ENCODE measurements at places on chromosomes 7 and 10.

DNA sequence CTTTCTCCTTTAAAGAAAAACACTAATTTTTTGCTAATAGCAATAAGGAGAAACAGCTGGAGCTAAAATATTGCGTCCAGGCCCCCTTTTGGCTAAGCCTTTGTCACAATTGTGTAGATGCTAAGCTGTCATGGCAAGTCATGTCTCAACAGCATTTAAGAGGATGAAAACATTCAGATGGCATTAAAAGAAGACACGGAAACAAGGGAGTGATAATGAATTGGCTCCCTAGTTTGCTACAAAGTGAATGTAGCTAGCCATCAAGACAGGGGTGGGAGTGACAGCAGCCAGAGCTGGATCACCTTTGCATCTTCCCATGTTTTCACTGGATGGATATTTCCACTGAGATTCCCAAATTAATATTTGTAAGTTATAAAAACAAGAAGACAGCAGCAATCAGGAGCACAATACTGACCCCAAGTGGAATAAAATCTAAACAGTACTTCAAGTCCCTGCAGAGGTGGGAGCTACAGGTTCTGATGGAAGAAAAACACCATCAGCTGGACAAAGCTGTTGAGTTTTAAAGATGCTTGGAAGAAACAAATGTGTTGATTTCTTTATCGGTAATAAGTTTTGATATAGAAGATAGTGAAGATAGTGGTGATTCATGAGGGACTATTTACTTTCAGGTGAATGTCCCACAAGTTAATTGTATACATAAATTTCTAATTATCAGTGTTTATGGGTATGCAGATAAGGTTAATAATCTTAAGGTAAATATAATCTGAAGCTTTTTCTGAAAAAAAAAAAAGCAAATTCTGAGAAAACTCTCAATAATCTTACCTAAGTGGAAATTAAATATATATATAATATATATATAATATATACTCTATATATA lies 129.4 kb downstream of the SLC16A9 start:
- DNase-seq: peak; percentile 73

DNA sequence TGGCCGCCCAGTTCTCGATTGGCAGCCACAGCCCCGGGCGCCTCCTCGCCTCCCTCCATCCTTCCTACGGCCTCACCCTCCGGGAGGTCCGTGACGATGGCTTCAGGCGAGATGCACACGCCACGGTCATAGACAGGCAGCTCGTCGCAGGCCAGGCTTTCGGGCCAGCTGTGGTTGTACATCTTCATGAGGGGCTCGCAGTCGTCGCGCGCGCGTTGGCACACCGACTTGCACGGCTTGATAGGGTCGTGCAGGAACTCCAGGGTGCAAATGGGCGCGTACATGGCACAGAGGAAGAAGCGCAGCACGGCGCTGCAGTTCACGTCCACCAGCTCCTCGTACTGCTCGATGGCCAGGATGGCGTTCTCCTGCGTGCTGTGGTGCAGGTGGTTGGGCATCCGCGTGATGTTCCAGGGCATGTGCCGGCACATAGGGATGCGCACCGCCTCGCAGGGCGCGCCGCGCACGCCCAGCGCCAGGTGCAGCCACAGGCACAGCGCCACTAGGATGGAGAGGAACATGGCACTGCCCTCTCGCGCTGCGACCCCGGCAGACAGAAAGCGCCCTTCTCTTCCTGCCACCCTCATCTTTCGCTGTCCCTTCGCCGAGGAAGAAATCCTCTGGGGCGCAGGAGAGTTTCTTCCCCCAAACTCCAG lies 472 bp downstream of the SFRP4 start:
- no peak for DNase-seq

DNA sequence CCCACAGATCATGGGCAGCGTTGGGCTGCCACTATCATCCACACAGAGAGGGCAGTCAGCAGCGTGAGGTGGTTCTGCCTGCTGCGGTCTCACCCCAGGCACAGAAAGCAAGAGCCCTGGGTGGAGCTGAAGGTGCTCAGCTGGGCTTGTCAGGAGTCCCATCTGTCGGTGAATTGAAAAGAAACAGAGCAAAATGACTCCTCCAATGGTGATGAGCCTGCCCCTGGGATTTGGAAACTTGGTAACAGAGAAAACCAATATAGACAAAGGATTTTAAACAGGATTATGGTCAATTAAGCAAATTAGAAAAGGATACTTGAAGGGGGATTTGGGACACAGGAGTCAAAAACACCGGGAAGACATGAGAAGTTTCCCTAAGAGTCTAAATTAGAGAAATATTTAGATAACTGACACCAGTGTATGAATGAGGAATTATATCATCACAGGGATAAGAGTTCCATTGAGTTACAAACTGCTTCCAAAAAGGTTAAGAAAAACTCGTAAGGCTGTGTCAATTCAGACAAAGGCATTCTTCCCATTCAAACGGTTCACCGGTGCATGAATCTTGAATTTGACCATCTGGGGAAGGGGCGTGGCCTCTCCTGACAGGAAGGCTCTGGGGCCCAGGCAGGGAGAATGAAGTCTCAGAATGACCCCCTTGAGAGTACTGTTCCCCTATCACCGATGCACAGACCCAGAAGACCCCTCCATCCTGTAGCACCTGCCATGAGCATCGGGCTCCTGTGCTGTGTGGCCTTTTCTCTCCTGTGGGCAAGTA lies 70.0 kb upstream of the PRSS58 start:
- DNase-seq: no peak

- DNase-seq: no peak
Measured at GRCh38 chr10:7625836-7626235, 40.9 kb downstream of the ITIH5 start.

DNA sequence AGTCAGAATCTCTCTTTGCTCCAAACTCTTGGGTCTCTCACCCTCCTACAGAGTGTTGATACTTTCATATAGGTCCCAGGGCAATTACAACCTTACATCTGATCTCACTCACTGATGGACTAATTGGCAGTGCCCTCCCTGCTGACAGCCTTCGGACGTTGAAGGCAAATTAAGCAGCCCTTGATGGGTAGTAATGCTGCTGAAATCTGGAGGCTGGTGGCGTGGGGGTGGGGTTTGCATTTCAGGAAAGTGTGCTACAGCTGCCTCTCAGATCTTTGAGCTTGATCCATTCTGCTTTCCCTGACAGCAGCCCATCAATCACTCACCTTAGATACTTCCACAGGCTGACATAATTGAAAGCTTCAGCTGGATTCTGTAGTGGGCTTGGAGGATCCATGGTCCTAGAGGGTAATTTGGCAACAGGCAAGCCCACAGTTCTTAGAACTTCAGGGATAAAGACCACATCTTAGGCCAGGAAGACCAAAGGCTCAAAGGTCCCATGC lies 349.1 kb upstream of the PODXL start:
- no peak for DNase-seq

- DNase-seq: peak; percentile 78
Measured at GRCh38 chr10:84429926-84430520, 101.6 kb downstream of the CCSER2 start.

DNA sequence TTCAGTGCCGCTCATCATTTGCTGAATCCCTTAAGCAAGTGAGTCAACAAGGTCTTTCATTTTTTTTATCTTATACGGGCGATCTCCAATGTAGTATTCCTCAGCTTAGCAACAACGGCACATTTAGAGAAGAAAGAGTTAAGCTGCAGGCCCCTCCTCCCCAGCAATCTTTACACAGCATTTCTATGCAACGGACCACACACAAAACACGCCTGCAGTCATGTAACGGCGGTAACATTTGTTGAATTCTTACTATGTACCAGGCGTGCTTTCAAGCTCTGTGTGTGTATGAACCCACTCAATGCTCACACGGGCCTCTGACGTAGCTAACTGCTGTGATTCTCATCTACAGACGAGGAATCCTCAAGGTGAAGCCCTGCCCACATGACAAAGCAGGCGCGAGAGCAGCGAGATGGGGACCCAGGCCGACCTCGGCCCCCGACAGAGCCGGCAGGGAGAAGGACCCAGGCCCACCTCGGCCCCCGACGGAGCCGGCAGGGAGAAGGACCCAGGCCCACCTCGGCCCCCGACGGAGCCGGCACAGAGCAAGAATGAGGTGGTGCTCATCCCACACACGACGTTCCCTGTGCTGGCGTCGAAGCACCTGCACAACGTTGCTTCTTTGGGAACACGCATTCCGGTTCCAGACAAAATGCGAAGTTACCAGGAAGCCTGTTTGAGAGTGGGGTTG lies 240.7 kb downstream of the ZMYND11 start:
- DNase-seq: no peak

- no peak for DNase-seq
Measured at GRCh38 chr10:132547421-132547861, 9.9 kb downstream of the INPP5A start.

GRCh38 chr10:59336632-59337031 lies 25.7 kb downstream of the FAM13C start:
- peak; percentile 6 for DNase-seq

DNA sequence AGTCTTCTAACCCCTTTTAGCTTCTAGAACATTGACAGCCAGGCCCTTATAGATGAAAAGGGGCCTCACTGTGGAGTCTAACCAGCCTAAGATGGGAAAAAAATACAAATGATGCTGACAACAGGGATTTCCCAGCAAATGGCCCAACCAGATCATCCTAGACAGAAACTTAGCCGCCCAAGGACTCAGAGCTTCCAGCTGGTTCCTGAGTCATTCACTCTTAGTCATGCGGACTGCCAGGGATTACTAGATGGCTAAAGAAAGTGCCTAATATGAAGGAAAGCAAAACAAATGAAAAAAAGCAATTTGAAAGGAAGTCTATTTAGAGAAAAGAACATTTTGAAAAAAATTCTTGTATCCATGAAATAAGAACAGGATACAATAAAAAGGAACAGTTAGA lies 23.7 kb downstream of the TSPAN14 start:
- peak; percentile 93 for DNase-seq

DNA sequence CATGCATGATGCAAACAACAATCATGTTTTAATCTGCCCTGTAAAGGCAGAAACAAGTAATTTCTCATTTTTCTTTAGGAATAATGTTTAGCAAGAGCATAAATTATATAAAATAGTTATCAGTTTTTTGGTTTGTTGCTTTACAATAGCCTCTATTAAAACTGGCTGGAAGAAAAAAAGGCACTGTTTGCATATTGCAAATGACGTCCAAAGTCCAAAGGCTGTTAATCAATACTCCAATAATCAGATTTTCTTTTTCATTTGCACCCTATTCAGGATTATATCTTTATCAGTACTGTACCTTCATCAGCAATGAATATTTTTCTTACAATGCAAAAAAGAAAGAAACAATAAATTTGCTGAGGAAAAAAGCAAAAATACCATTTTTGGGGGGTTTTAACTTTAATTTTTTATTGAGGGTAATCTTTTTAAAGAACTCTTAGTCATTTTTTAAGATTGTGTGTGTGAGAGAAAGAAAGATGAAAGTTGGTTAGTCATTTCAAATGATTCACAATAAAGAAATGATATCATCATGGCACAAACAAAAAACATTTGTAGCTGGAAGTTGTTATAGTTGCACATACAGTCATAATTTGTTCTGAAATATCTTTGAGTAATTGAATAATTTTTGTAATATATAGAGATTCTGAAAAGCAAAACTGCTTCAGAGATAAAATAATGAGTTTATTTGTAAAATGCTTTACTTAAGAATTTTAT lies 44.4 kb upstream of the AKR1C2 start:
- peak; percentile 14 for DNase-seq

GRCh38 chr10:44307691-44308090 lies 77.2 kb downstream of the CXCL12 start:
- DNase-seq: no peak

DNA sequence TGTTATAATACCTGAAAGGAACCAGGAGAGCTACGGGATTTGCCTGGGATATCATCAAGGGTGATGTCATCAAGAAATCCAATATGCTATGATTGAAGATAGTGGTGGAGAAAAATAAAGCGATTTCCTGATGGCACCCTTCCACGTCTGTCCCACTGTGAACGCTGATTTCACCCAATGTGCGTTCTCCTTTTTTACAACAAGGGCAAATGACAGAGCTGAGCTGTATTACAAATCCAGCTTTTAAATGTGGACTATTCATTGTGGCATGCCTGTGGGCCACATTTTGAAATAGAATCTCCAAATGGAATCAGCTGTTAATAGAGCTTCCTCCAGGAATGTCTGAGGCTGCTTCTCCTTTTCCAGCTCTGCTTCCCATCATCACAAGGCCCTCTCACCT lies 23.3 kb downstream of the SLC13A4 start:
- peak; percentile 69 for DNase-seq

GRCh38 chr7:2954433-2954853 lies 89.2 kb downstream of the CARD11 start:
- DNase-seq: no peak

DNA sequence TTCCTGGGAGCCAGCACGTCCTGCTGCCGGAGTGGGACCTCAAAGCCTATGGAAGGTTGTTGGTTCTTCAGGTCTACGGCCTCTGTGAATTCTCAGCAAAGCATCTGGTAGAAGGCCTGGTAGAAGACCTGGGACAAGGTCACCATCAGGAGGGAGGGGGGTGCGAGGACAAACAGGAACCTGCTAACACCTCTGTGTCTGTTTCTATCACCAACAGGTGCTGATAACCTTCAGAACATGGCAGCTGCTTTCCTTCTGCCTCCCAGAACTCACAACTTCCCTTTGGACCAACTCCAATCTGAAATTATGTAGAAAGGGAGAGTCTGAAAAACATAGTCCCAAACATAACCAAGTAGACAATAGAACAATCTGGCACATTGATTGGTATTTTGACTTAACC lies 8.3 kb upstream of the MET start:
- DNase-seq: no peak

DNA sequence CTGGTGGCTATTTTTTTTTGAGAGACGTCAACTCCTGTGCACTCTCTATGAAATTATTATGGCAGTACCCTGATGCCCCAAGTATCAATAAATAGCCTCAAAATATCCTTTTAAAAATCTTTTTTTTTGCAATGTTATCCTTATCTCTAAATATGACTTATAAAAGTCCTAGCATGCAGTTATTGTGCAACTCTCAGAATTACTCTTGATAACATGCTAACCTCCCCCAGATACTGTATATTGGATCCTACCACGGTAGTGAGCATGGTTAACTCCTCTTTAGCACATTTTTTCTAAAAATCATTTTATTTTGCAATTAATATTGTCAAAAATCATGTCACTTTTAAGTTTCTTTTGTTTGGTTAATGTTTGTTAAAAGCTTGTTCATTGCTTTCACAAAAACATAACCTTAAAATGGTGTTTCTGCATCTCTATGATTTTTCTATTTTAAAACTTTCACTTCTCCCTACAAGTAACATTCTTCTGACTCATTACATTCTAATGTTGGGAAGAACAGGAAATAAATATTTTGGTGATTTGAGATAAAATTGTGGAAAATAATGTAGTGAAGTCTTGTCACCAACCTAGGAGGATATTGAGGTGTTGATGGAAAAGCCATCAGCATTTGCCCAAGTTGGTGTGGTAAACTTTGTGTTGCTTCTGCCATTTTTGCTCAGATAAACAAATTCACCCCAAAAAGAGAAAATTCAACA lies 42.1 kb upstream of the ADRA2A start:
- DNase-seq: peak; percentile 39
